SK-N-SH treated with all-trans-retinoic acid at 6 μM for 48 hours (cell line): ENCODE measurements at places on chromosomes 13 and 19.

GRCh38 chr13:91714855-91715254 lies 316.4 kb downstream of the GPC5 start:
- no peak for ATAC-seq

DNA sequence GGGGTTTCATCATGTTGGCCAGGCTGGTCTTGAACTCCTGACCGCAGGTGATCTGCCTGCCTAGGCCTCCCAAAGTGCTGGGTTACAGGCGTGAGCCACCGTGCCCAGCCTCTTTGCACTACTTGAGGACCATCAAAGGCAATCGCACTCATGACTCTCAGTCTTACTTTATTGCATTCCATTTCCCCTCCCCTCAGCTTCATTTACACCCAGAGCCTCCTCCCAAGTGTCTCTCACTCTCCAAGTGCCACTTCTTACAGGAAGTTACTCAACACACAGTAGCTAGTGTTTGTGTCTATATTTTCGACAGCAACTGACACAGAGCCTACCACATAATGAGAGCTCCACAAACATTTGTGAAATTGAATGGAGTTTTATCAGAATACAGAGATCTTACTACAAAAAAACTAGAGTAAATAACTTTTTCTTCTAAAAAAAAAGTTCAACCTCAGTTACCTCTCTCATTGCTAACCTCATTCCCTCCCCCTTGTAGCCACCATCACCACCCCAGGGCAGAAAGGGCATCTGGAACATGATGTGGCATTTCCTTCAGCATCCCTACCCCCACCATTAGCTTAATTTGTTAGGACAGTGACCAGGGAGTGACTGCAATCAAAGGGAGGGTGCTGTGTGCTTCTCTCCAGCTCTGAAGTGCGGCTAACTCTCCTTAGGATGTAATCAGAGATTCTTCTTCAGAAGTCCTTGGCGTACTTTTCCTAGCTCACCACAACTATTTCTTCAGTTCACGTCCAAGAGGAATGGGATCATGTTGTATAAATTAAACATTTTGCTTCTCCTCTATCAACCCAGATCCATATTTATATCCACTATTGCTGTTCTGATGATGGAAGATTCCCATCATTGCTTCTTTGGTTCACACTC lies 17.0 kb upstream of the RUBCNL start:
- no peak for ATAC-seq

DNA sequence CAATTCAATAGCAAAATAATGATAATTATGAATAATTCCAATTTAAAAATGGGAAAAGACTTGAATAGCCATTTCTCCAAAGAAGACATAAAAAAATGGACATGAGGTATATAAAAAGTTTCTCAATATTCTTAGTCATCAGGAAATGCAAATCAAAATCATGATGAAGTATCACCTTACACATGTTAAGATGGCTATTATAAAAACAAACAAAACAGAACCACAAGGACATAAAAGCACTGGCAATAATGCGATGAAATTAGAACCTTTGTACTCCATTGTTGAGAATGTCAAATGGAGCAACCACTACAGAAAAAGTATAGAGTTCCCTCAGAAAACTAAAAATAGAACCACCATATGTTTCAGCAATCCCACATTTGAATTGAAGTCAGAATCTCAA lies 1186.1 kb downstream of the SLITRK5 start:
- no peak for ATAC-seq

- no peak for ATAC-seq
These were observed 2.2 kb downstream of the ZSCAN22 start for GRCh38 chr19:58328999-58329398.

DNA sequence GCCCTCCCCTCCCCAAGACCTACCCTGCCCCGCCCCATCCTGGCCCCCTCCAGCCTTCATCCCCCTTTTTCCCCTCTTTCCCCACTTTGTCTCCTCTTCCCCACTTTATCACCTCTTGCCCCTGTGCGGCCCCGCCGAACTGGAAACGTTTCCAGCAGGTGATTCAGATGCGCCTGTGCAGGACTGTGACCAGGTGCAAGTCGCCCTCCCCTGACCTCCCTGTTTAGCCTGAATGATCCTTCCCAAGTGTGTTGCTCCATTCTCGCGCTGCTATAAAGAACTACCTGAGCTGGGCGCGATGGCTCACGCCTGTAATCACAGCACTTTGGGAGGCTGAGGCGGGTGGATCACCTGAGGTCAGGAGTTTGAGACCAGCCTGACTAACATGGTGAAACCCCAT lies 25.9 kb downstream of the ZNF791 start:
- no peak for ATAC-seq

DNA sequence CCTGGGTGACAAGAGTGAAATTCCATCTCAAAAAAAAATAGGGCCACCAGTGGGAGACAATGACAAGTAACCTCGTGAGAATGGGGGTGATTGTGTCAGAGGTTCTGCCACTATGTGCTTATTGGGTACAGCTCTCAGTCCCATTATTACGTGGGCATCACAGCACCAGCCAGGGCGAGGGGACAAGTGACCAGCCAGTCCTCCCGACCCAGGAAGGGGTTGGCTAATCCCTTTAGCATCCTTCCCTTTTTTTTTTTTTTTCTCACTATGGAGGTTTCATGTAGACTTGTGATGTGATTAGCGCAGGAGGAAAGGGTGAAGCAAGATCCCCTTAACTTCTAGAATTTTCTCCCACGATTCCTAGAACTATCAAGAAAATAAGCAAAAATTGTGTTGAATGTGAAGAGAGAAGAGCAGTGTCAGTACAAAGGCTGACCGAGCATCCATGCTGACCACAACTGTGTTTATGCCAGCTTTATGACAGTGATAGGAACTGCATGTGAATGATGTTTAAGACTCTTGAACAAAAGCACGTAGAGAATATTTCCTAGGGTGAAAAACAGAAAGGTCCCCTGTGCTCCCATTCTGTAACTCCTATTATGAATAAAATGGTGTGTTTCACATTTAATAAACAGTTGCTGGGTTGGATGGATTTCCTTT lies 50.0 kb downstream of the ALOX5AP start:
- no peak for ATAC-seq

DNA sequence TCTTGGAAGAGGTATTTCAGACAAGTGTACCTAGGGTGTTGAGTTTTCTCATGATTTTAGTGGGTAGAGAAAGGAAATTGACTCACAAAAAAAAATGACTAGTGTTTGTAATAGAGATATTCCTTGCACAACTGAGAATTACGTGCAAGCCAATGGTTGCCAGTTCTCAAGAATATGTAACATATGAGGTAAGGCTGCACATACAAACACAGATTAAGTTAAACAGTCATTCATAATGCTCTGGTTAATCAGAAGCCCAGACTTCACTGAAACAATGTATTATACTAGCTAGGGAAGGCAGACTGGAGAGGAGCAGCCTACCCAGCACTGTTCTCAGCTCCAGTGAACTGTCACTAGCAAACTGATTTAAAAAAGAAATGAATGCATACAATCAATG lies 418.3 kb downstream of the DIAPH3 start:
- peak; percentile 66 for ATAC-seq

DNA sequence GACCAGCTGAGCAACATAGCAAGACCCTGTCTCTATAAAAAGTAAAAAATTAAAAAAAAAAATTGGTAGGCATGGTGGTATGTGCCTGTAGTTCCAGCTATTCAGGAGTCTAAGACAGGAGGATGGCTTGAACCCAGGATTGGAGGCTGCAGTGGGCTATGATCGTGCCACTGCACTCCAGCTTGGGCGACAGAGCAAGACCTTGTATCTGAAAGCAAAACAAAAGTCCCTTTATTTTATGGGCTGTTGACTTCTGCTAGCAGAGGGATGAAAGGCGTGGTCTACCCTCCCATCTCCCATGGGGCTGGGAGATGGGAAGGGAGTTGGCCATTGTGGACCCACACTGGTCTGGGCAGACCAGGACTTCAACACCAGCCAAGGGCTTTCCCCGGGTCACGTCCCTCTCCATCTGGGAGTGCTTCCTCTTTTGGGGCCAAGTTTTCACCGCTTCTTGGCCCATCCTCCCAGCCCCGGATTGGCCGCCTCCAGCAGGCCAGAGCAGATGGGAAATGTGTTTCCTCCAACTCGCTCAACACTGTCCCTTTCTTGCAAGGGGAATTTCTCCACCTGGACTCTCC lies 2.2 kb upstream of the TNFSF9 start:
- ATAC-seq = no peak
